ENCODE measurements at places on chromosomes 2 and 18.

- no peak for DNase-seq
Measured at GRCh38 chr2:142981756-142982155, 104.3 kb downstream of the KYNU start.

- no peak for DNase-seq
Measured at GRCh38 chr2:16881122-16881521, 215.5 kb upstream of the CYRIA start.

DNA sequence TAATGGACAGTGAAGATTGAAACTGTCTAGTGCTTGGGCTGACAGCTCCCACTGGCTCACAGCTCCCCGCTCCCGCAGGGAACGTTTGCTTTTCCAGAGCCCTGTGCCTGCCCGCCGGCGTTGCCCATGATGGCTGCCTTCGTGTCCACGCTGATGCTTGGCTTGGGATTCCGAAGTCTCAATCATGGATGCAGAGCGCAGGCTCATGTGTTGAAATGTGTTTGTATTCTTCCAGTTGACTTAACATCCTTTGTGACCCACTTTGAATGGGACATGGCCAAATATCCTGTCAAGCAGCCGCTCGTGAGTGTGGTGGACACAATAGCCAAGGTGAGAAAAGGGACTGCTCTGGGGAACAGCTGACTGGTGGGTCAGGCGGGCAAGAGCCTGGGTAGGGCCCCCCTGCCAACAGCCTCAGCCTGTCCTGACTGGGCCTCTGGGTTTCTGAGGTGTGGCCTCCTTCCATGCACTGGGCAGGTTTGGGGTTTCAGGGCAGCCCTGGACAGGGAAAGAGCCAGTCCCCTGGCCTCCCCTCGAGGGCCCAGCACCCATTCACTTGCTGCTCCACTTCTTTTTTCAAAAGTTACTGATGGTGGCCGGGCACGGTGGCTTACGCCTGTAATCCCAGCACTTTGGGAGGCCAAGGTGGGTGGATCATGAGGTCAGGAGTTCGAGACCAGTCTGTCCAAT, 42.8 kb downstream of the ATP6V1C2 start:
- no peak for DNase-seq

- peak; percentile 11 for DNase-seq
Measured at GRCh38 chr2:127208313-127208712, 11.8 kb downstream of the CYP27C1 start.

GRCh38 chr2:106316915-106317314, 122.8 kb upstream of the UXS1 start:
- DNase-seq: no peak

DNA sequence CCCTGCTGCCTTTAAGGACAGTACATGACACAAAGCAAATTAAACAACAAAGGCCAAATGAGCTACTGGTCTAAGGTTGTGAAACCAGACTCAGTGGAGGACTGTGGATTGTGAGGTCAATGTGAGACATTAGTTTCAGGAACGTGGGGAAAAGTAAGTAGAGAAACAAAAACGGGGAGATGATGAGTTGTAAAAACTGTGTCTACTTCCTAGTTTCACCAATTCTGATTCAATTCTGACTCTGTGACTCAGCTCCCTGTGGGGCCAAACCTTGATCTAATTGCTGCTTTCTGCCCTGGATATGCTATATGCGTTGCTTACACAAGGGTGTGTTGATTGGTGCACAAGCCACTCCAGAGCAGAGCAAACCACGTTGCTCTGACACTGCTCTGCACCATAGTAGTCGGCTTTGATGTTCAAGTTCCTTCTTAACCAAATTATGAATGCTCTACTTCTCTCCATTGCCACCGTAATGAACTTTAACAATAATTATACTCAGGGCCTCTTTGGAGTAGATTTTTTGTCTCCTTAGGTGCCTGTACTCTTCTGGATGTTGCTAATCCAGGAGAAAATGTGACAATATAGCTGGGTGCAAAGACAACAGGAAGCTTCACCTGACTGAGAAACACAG, 1640.1 kb upstream of the CELF4 start:
- DNase-seq: no peak

DNA sequence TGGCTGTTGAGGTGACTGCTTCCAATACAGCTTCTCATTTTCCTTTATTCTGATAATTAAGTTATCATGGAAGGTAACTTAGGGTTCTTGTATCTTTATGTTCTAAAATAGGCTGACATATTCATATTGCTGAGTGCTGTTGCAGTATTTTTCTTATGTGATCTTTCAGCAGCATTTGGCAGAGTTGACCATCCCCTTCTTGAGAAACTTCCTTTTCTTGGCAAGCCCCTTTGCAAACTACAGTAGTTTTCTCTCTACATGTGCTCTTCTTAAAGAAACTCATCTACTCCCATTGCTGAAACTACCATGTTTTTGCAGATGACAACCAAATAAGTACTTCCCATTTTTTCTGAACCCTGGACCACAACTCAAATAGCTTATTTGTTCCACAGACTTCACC, 476.5 kb upstream of the TRIB2 start:
- DNase-seq: no peak

- DNase-seq: no peak
Measured at GRCh38 chr2:79638954-79639353, 126.1 kb downstream of the CTNNA2 start.

DNA sequence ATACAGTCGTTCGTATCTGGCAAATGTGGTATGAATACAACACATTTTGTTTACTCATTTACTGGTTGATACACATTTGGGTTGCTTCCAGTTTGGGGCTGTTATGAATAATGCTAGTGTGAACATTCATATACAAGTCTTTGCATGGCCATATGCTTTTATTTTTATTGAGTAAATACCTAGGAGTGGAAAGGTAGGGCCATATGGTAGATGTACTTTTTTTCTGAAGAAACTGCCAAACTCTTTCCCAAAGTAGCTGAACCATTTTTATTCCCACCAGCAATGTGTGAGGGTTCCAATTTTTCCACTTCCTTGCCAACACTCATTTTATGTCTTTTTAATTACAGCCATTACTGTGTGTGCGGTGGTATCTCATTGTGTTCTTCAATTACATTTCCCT, 496.2 kb upstream of the NRXN1 start:
- no peak for DNase-seq

- no peak for DNase-seq
Measured at GRCh38 chr2:38716185-38716584, 35.0 kb downstream of the SRSF7 start.

DNA sequence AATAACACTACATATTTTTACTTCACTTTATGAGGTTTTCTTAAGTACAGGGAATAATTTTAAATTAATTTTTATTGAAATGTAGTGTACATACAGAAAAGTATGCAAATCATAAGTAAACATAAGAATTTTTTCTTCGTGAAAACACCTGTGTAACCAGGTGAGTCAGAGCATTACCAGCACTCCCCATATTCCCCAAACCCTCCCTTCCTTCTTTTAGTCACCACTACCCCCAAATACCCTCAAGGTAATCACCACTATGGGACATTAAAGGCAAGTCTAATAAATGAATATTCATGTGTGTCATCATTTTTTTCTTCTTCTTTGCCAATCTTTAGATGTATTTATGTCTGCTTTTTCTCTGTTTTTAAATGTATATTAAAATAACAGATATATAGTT, 139.9 kb upstream of the LTBP1 start:
- DNase-seq: no peak

DNA sequence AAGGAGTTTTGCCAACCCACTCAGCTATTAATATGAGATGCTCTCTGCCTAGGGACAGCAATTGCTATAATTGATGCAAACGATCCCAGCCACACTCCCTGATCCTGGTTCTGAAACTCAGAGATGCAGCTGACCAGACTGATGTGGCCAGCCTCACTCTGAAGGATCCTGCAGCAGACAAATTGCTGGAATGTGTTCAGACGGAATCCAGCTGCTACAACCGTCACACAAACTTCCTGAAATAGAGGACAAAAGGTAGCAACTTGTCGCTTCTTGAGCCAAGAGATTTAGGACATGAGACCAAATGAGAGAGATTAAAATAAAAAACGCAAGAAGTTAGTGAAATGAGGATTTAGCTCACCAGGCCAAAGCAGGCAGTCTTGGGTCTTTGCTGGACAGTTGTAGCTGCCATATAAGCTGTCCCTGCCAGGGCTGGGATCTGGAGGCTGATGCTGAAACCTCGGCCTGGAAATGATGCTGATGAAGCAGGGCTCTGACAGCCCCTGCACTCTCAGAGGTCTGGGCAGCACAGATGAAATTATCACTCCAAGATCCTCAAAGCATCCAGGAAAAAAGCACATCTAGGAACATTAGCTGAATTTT, 8.3 kb upstream of the YWHAQ start:
- DNase-seq: no peak

DNA sequence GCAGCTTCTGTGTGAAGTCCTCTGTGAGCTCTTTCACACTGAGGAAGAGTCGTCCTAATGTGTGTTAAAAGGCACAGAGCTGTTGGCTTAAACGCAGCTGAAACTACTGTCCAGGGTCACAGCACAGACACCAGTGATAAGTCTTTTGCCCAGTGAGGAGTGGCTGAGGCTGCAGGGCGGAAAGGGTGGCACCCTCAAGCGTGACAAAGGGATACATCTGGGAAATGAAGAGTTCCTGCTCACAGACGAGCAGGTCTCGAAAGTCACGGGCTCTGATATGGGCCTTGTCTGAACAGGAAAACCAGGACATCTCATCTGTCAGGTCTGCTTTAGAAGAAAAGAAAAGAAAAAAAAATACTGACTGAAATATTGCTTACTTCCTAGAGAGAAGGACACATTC, 36.5 kb downstream of the TGIF1 start:
- DNase-seq: no peak

- DNase-seq: no peak
Measured at GRCh38 chr2:143553261-143553660, 424.0 kb downstream of the ARHGAP15 start.

- no peak for DNase-seq
Measured at GRCh38 chr2:39217192-39217550, 26.6 kb downstream of the CDKL4 start.

DNA sequence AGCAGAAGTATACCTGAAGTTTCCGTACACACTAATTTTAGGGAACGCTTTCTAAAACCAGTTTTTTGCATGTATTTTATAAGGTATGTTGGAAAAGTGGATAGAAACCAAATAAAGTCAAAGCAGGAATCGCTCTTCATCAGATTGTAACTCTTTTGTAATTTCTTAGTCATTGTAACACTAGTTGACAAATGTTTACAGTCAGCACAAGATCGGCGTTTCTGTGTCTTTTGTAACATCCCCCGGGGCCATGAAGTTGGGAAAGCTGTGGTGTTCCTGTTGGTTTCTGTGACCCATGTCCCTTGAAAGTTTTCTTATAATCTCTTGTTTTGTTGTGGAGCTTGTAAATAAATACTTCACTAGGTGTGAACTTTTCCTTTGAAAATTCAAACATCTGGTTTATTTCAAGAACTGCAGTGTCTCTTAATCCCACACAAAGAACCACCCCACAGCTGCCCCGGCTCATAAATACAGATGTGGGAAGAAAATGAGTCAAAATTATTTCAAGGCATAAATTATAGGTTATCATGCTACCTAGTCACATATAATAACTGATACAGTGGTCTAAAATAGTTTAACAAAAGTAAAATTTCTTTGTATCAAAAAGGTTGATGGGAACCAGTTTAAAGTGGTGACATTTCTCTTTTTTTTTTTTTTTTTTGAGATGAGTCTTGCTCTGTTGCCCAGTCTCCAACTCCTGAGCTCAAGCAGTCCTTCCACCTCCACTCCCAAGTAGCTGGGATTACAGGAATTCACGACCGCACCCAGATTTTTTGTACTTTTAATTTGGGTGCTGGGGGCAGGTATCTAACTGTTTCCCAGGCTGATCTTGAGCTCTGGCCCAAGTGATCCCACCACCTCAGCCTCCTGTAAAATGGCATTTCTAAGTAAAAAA, 751 bp upstream of the NMI start:
- DNase-seq: no peak

- no peak for DNase-seq
Measured at GRCh38 chr2:145411493-145411892, 891.6 kb upstream of the ZEB2 start.

- DNase-seq: no peak
Measured at GRCh38 chr2:105766300-105766866, 21.7 kb downstream of the NCK2 start.

- DNase-seq: peak; percentile 53
Measured at GRCh38 chr2:20353241-20353992, 2.8 kb upstream of the PUM2 start.

DNA sequence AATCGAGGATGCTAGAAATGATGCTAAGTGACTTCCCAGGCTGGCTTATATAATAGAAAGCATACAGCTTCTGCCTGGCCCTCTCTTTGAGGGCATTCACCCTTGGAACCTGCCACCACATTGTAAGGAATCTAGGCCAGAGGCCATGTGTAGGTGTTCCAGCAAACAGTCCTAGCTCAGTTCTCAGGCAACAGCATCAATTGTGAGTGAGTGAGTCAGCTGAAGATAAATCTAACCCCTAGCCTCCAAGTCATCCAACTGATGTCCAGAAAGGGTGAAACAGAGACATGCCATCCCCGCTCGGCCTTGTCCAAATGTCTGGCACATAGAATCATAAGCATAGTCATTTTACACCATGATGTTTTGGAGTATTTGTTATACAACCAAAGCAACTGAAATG, 324.3 kb upstream of the KLHL14 start:
- DNase-seq: no peak

DNA sequence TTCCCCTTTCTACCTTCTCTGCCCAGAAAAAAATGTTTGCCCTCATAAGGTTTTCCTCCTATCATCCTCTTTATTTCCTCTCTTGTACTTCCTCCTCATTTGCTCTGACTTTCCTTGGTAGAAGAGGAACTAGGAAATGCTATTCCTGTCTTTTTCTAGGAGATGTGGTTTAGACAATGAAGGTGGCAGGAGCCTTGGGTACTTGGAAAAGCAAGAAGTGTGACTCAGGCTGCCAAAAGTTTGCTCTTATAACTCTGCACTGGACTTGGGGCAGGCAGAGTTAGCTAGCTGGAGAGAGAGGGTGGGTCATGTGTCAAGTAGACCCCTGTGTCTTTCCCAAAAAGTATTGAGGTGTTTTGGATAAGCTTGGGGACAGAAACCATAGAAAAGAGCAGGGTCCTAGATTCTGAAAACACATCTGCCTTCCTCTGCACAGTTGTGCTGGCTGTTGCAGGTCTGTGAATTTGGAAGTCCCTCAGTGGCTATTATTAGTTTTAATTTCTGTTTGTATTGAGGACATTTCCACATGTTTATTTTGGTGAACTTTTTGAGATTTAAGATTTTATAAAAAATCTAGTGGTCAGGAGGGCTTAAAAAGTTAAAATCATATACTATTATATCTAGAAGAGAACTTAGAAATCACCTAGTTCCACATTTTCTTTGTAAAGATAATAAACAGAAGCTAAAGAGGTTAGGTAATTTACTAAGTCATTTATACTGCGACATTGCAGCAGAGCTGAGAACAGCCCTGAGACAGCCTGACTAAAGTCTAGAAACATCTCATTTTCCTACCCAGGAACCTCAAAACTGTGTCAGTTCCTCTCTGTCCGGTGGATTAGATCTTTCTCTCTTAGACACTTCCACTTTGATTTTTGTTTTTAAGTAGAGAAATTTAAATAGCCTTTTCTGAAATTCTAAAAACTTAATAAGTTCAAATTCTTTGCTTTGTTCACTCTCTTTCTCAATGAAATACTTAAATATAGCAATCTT, 16.0 kb downstream of the INSIG2 start:
- DNase-seq: no peak

GRCh38 chr2:3754280-3754679, 50.9 kb downstream of the DCDC2C start:
- no peak for DNase-seq
